Natural killer cell treated with Interleukin-12 subunit alpha and Interleukin-12 subunit beta and Interleukin-15 and Interleukin-18, amount 100 ng/mL, for 72 hours (primary cell): ENCODE measurements at places on chromosomes 6 and 20. TPM values are rescaled to one million over a fixed set of nuclear protein-coding genes. Genes with fewer than 3 reads are reported as not detected.

GRCh38 chr20:62777528-62777830 lies 18.8 kb upstream of the MRGBP start:
- no peak for DNase-seq

DNA sequence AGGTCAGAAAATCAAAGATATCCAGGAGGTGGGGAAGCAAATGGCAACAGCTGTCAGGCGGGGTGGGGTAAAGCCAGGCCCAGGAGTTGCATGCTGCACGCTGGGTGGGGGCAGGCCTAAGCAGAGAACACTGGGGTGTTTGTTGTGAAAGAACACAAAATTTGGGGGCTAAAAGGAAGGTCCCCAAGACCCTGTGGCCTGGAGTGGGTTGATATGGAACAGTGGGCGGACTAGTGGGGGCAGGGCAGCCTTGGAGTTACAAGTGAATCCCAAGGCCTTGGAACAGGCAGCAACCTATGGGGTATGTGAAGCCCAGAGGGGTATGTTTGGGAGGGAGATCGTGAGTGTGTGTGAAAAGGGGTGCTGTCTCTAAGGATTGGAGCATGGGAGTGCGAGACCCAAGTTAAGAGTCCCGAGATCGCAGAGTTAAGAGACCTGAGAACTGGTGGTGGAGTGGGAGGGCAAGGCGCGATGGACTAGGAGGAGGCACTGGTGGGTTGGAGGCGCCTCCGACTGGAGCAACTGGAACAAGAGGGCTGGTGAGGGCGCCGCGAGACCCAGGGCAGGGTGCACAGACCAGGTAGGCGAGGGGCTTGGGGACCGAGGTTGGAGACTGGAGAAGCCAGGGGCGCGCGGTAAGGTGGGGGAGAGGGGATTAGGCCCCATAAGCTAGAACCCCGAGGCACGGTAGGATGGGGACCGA lies 658 bp downstream of the CUL7 start:
- DNase-seq, result no peak

TSPO2 gene
- not detected for total RNA-seq

DNA sequence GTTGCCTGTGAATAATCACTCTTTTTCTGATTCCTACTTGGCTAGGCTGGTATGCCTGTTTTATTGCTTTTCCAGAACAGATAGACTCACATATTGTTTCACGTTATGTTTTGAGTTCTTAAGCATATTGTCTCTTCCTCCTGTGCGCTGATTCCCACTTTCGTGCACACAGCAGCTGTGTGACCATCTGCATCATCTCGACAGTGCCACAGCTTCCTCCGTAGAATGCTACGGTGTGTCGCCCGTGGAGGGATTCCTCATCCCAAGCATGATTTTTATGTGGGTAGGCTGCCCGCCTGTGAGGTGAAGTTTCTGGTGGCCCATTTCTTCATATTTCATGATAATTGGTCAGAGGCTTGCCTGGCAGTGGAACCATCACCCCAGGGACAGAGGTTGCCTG lies 31.8 kb downstream of the PLCB4 start:
- no peak for DNase-seq

GRCh38 chr6:29325777-29326176 lies 24.3 kb downstream of the OR14J1 start:
- no peak for DNase-seq

DNA sequence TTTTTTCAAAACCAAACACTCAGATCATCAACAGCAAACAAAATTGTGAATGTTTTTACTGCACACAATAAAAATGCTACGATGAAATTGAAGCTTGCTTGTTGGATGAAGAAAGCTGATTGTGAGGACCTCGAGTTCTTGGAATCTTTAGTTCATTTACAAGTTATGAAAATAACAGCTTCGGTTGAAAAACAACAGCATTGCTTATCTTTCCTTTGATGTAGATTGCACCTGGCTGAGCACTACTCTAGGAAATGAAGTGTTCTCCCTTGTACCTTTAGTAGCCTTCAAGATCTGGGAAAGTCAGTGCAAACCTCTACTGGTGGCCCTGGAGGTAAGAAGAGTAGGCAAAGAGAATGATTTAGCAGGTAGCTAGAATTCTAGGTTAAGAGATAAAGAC lies 2.2 kb upstream of the HMGN3 start:
- DNase-seq, result no peak

DNA sequence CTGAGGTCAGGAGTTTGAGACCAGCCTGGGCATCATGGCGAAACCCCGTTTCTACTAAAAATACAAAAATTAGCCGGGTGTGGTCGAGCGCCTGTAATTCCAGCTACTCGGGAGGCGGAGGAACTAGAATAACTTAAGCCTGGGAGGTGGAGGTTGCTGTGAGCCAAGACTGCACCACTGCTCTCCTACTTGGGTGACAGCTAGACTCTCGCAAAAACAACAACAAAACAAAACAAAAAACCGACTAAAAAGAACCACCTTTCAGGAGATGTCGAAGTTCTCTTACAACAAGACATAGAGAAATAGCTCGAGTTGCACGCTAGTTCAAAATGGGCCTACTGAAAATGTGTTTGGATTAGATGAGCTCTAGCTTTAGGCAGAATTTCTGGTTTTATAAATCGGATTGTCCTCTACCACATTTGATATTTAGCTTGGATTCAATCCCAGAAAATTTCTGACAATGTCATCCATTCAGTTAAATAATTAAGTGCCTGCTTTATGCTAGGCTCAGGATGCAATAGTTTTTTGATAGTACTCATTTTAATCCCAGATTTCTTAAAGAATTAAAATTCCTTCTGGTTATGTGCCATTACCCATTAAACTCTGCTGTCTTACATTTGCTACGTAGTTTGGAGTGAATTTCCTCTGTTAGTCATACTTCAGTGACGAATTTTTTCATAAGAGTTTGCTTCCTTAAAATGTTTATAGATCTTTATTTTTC lies 137.5 kb upstream of the SHLD1 start:
- DNase-seq, result no peak

CALHM5 gene
- total RNA-seq, result not detected

DNA sequence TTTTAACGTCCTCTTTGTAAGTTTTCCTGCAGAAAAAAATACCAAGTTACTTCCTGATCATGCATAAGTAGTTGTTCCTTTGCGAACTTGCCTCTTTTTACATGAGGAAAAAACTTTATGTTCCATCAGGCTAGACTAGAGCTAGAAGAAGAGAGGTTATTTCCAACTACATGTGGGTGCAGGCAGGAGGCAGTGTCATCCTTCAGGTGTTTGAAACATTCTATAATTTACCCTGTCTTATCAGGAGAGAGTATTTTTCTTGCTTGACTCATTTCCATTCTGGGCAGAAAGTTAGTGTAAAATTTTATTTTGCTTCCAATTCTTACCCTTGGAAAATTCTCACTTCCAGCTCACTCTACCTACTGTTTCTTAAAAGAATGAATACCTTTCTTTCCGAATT lies 28.5 kb upstream of the EPHA7 start:
- DNase-seq, result no peak

VSX1 gene
- total RNA-seq, result not detected

DNA sequence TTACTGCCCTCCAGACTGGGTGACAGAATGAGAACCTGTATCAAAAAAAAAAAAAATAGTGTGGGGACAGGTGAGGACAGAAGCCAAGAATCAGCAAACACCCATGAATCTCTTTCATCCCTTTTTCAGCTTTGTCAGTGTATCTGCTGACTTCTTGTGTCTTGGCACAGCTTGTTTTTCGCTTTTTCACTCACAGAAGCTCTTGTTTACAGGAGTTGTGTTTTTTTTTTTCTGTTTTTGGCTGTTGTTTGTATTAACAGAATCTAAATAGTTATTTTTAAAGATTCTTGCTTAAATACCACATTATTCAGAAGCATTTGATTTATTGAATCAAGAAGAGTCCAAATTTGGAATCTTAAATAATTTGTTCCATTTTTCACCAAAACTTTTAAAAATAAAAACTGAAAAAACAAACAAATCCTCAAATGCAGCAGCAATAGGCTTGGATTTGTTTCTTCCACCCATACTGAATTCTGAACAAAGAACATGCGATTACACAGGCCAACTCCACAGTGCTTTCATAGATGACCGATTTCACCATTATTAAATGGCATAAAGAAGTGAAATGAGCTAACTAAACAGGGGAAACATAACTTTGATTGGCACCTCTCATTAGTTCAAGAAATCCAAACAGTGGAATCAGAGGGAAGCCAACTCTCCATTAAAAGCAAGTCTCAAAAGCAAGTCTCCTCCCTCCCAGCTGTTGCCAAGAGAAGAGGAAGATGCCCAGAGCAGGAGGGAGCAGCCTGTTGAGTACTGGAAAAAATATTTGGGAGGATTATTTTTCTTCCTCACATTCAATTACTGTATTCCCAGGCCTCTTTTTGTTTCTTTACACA lies 27.2 kb upstream of the GPR63 start:
- DNase-seq, result no peak

GRCh38 chr20:48092596-48093280 lies 307.5 kb upstream of the SULF2 start:
- no peak for DNase-seq

DNA sequence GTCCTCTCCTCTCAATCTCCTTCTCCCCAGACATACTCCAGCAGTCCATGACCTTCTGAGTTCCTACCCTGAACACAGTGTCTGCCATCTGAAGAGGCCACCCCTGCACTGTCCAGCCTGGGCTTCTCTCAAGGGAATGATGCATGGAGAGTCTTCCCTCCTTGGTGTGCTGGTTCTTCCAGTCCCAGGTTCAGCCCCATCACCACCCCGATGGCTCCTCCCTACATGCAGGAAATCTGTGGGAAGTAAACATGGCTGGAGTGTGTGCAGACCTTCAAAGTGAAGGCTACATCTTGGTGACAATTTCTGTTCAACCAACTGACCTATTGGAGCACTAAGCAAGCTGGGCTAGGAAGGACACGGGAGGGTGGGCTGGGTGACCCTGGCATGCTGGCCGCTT lies 121.0 kb upstream of the JAG1 start:
- DNase-seq, result no peak

- peak; percentile 80 for DNase-seq
Measured at GRCh38 chr20:57473246-57474048, 51.5 kb downstream of the CTCFL start.

- DNase-seq, result no peak
Measured at GRCh38 chr6:12913201-12913600, 196.6 kb downstream of the PHACTR1 start.
